CD4-positive, alpha-beta T cell (primary cell): ENCODE measurements at places on chromosomes 12 and 14. TPM values are rescaled to one million over a fixed set of nuclear protein-coding genes. Genes with fewer than 3 reads are reported as not detected.
A peak's percentile ranks its signal among the peaks of the same experiment; 100 is the strongest.

- peak; percentile 70 for DNase-seq
These were observed 10.7 kb upstream of the FKBP4 start for GRCh38 chr12:2783936-2784600.

- no peak for DNase-seq
These were observed 3.8 kb upstream of the SHMT2 start for GRCh38 chr12:57225680-57226210.

GRCh38 chr12:130044991-130045621 is 117.2 kb upstream of the FZD10 start:
- DNase-seq: no peak

- no peak for DNase-seq
These were observed 218.5 kb downstream of the RPS29 start for GRCh38 chr14:49367696-49368095.

- DNase-seq: no peak
These were observed 23.7 kb upstream of the PARP11 start for GRCh38 chr12:3896801-3897351.

DNA sequence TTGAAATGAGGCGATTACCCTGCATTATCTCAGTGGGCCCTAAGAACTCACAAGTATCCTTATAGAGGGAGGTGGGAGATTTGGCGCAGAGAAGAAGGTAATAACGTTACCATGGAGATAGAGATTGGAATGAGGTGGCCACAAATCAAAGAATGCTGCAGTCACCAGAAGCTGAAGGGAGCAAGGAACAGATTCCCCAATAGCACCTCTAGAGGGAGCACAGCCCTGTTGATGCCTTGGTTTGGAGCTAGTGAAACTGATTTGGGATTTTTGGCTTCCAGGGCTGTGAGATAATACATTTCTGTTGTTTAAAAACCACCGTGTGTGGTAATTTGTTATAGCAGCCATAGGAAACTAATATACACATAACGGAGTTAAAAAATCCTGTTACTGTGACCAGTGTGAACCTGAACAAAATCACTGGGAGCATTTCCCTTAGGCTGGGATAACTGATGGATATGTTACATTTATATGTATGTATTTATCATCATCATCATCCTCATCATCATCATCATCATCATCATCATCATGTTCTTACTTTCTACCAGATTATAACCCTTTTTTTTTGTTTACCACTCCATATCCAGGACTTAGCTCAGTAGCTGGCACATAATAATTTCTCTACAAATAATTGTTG is 100.3 kb downstream of the LIN7A start:
- no peak for DNase-seq

GRCh38 chr12:63095369-63095980 is 55.5 kb downstream of the AVPR1A start:
- no peak for DNase-seq

Gene AKAP3
- 2.0 TPM for total RNA-seq

Gene FBLN5
- total RNA-seq: 1.5 TPM

DNA sequence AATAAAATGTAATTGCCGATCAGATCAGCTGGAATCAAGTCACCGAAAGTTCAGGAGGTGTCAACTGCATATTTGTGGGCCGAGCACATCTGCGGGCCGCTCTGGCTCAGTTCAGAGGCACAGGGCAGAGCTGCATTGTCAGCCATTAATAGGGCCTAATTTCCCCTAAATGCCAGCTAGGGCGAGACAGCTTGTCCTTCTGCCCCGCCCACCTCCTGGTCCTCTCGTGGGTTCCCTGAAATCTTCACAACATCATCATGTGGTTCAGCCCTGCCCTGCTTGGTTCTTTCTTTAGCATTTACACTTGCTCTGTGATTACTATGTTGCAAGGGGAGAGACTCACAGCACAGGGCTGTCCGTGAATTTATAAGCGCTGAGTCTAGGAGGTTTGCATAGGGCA is 148.9 kb downstream of the CHST11 start:
- DNase-seq: no peak
